ENCODE measurements at places on chromosomes 3 and 15.

DNA sequence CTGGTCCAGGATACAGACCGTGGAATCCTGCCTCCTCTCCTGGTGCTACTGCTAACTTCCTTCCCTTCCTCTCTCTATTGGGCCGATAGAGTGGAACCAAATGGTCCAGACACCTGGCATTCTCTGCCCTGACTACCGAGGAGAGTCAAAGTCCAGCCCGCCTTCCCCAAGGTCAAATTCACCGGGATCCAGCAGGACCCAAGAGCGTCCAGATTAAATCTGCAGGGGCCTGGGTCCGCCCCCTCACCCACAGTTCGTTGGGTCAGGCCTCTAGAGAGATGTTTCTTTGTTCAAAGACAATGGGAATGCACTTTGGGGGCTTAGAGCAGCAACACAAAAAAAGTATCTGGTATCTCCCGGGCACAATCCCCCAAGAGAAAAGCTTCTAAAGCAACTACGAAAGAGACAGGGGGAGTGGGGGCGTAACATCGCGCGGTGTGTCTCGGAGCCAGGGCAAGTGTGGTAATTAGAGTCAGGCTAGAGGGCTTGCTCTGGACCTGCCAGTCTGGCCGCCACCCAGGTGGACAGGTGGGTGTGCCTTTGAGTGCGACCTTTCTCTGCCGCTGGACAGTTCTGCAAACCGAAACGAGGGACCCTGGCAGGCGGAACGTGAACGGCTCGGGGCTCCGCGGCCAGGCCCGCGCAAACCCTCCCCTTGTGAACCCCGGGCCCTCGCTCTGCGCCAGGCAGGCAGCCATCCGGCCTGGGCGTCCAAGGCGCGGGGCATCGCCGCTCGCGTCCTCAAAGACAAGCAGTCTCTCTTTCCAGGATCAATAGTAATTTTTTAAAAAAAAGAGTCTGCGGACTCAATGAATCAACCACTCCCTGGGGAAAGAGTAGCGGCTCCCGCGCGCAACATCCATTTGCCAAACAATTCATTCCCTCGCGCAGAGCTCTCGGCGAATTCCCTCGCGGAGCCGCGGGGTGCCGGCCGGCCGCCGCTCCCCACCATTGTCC lies 806 bp downstream of the KLHL25 start:
- DNase-seq, result no peak

DNA sequence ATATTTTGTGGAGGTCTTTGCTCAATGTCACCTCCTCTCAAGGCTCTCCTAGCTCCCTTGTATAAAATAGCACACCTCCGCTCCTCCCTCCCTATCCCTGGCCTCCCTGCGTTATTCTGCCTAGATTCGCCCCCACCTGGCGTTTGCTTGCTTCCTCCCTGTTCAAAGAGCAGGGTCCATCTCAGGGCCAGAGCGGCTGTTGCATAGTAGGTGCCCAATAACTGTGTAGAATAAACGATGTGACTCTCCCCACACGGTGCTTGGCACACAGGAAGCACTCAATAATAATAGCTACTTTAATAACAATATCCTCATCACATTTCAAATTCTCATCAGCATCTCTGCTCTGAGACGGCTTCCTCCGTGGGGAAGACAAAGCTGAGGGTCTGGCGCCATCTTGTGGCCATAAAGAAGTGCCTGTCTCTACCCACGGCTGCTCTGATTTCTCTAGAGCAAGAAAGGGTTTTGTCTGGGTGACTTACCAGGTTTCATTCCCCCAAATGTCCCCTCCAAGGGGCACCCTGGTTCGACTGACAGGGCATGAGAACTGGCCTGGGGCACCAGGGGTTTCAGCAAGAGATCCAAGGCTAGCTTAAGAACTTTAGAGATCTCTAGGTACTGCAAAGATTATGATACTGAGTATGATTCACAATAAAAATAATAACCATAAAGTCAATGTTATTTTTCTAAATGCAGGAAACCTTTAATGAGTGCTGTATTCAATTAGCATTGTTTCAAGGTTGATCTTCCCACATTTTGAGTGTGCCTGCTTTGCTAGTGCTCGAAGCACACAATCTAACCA lies 16.1 kb downstream of the CD276 start:
- peak; percentile 50 for DNase-seq

GRCh38 chr3:44359146-44359751 lies 20.7 kb downstream of the TCAIM start:
- no peak for DNase-seq

DNA sequence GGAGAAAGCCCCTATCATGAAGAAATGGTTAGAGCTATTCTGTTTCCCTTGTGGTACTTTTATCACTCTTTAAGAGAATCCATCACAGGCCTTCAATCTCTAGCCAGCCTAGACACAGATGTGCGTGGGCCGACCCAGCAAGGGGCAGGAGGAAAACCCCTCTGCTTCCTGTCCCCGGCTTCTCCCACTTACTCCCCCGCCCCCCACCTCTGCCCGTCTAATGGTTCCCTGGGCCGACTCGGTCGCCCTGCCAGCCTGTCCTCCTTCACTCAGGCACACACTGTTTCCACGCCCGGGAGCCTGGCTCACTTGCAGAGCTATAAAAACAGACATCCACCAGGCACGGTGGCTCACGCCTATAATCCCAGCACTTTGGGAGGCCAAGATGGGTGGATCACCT lies 58.3 kb upstream of the TFRC start:
- DNase-seq, result no peak

GRCh38 chr3:123244128-123244527 lies 42.4 kb downstream of the SEC22A start:
- DNase-seq, result no peak

- no peak for DNase-seq
Measured at GRCh38 chr3:141444586-141445285, 42.1 kb upstream of the RASA2 start.

- no peak for DNase-seq
Measured at GRCh38 chr15:48085591-48085930, 35.2 kb upstream of the SLC24A5 start.

- peak; percentile 20 for DNase-seq
Measured at GRCh38 chr15:88450125-88450798, 16.9 kb downstream of the MRPL46 start.
